Activated CD4-positive, alpha-beta T cell treated with anti-CD3 and anti-CD28 coated beads for 24 hours (primary cell): ENCODE measurements at places on chromosomes 2 and 18.

DNA sequence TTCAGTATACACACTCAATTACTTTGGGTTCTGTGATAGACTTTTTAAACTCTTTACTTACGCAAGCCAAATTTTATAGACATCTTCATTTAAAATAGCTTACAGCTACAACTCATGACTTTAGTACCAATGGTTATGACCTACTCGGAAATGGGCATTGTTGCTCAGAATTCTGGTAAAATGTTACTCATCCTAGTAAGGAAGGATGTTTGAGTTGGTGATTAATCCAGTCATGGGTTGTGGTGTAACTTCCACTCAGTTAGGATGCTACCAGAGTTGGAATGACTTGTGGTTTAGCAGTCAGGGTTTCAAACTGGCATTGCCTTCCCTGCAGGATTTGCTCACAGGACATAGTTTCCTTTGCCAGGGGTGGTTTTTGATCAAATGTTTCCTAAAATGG, 7.4 kb upstream of the NPC1 start:
- no peak for DNase-seq

- no peak for DNase-seq
Observed at GRCh38 chr18:68764016-68764415, 33.9 kb upstream of the CCDC102B start.

DNA sequence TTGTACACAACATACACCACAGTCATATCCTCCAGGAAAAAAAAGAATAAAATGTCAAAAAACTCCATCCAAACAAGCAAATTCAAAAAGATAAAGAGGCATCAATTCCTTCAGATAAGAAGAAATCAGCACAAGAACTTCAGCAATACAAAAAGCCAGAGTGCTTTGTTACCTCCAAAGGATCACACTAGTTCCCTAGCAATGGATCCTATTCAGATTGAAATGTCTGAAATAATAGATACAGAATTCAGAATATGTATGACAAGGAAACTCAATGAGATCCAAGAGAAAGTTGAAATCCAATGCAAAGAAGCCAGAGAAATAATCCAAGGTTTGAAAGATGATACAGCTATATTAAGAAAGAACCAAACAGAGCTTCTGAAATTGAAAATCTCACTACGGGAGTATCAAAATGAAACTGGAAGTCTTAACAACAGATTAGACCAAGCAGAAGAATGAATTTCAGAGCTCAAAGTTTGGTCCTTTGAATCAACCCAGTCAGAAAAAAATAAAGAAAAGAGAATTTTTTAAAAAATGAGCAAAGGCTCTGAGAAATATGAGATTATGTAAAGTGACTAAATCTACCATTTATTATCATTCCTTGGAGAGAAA, 80.6 kb downstream of the TRABD2A start:
- no peak for DNase-seq

DNA sequence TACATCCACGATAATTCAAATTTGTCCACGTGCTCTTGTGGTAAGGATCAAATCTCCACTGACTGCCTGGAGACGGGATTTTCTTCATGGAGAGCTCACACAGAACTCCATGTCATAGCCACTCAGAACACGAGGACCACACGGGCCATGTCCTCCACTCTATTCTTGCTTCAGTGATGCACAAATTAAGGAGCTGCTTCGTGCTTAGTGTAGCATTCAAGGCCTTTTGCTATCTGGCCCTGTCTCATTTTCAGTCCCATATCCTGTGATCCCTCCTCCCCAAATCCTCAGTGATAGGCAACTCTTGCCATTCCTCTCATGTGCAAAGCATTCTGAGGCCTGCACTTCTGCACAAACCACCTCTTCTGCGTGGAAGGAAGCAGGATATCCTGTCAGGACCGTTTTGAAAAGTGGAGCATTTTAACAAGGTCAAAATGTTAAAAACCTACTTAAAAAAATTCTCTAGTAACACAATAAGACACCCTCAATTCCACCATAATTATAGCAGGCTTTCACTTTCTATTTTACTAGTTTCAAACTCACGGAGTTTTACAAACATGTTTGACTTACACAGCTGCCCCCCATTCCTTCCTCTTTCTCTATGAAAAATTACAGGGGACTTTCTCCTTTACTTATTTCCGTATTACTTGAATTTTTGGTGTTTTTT, 35.2 kb downstream of the ST3GAL5 start:
- DNase-seq: no peak

GRCh38 chr2:36403675-36404230, 48.2 kb downstream of the CRIM1 start:
- DNase-seq: no peak

GRCh38 chr2:241495172-241496002, 13.0 kb downstream of the STK25 start:
- no peak for DNase-seq

DNA sequence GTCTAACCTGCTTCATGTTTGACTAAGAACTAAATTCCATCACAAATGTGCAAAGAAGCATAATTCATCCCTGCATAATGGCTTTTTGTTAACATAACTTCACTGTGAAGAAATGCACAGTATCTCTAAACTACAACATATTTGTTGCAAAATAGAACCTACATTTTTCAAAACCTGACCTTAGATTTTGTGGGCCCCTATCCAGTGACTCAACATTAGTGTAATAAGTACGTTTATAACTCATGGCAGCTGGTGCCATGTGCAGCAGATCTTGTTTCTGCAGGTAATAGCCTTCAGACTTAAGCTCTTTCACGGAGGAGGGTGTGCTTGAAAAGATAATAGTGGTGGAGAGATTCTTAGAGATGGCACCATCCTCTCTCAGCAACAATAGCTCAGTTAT, 28.6 kb upstream of the VWC2L start:
- DNase-seq: no peak

GRCh38 chr18:32439802-32440201, 30.9 kb downstream of the GAREM1 start:
- no peak for DNase-seq

DNA sequence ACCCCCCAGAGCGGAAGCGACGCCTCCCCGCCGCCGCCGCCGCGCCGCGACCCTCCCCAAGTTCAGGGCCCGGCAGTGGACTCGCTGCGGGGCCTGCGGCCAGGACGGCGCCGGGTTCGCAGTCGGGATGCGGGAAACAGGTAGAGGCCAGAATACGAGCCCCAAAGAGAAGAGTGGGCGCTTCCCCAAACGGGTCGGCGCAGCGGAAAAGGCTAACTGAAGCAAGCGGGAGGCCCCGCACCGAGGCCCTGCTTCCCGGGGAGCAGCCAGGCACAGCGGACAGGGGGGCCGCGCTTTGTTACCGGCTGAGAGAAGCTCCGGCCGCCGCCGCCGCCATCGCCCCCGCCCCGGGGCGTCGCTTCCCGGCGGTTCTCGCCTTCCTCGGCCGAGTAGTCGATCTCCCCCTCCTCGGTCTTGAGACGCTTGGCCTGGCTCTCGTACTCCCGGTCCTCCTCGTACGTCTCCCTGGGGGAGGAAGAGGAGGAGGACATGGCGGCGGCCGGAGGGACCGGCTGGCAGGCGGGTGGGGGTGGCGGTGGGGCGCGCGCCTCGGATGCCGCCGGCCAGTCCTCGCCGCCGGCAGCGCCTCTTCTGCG, 494 bp downstream of the HNRNPLL start:
- no peak for DNase-seq

- DNase-seq: no peak
Observed at GRCh38 chr2:196959734-196960338, 33.3 kb upstream of the PGAP1 start.
